ENCODE measurements at places on chromosomes 5 and 9. TPM values are rescaled to one million over a fixed set of nuclear protein-coding genes. Genes with fewer than 3 reads are reported as not detected.

DNA sequence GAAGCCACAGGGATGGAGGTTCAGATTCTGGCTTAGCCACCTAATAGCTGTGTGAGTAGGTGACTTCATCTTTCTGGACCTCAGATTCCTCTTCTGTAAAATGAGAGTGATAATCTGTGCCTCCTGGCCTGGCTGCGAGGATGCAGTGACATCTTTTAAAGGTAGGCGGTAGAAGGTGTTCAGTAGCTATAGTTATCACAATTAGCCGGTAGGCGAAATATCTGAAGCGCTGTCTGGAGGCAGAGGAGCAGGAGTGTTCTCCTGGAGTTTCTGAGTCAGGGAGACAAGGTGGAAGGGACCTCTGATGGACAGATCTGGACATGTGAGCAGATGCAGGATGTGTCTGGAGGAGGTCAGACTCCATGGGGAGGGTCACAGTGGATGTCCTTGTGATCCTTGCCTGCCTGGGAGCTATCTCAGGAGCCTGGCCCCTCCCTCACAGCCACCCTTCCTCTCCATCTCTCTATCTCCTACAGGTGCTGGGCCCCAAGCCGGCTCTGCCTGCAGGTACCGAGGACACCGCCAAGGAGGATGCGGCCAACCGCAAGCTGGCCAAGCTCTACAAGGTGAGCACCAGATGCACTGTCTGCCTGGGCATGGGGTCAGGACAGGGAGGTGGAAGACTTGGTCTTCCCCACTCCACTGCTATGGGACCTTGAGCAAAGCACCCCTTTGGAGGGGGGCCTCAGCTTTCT, 45.6 kb downstream of the GSN start:
- DNase-seq = no peak

DNA sequence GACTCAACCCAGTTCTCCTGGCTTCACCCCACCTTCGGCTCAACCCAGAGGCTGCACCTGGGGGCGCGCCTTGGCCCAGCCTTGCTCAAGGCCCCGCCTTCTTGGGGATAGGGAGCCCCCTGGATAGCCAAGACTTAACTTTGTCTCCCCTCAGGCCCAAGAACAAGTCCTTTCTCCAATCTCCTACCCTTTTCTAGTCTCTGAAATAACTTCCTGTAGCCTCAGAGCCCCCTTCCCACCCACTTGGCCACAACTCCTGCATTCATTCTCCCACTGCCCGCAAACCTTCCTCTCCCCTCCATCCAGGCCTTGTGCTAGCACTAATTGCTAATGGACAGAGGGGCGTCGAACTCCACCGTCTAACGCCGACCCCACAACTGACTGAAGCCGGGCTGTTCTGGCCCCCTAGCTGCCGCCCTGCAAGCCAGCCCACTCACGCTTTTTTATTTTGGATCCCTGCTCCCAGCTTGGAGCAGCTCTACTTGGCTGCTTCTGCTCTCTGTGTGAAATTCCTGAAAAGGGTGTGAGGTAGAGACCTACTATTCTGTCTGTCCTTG, 579 bp upstream of the ASTN2 start:
- no peak for DNase-seq

DNA sequence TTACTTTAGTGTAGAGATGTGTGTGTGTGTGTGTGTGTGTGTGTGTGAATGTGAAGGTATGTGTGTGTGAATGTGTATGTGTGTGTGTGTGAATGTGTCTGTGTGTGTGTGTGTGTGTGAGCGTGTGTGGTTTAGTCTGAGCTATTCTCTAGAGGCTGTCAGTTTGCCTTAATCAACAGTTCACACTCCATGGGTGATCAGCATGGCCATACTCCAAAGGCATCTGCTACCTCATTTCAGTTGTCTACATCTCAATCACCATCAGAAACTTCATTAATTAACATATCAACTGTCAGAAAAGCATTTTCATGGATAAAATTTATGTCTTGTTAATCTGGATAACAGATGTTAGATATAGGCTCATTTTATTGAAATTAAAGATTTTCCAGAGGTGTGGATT, 103.1 kb upstream of the PTPN3 start:
- DNase-seq = no peak

PCDHA12 gene
- total RNA-seq = not detected

TXNDC15 gene
- total RNA-seq = 71.3 TPM

ABO gene
- not detected for total RNA-seq

DNA sequence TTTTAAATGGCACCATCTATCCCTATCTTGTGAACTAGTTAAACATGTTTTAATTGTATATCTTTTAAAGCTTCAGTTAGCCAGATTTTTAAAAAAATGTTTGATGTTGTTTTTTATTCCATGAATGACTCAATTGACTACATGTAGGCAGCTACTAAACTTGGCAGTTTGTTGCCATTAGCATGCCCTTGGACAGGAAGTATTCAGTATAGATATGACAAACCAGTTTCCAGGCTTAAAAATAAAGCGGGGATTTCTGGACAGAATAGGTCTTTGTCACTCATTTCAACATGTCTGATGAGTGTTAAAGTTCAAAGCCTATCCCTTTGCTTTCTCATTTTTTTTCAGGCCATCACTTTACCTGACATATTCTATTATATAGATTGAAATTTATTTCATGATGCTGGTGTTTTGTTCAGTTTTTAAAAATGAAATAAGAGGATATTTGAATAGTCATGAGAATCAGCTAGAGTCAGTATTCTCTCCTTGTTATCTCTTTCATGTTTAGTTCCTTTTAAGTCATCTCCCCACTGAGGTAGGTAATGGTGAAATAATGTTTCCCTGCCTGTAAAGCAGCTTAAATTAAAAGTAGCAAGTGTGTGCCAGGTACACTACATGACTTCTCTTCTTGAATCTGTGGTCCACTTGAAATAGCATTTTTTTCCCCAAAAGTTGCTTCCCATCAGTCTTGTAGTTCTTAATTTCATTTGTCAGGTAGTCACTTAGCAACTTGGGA, 11.9 kb downstream of the TNFAIP8 start:
- peak; percentile 46 for DNase-seq

DNA sequence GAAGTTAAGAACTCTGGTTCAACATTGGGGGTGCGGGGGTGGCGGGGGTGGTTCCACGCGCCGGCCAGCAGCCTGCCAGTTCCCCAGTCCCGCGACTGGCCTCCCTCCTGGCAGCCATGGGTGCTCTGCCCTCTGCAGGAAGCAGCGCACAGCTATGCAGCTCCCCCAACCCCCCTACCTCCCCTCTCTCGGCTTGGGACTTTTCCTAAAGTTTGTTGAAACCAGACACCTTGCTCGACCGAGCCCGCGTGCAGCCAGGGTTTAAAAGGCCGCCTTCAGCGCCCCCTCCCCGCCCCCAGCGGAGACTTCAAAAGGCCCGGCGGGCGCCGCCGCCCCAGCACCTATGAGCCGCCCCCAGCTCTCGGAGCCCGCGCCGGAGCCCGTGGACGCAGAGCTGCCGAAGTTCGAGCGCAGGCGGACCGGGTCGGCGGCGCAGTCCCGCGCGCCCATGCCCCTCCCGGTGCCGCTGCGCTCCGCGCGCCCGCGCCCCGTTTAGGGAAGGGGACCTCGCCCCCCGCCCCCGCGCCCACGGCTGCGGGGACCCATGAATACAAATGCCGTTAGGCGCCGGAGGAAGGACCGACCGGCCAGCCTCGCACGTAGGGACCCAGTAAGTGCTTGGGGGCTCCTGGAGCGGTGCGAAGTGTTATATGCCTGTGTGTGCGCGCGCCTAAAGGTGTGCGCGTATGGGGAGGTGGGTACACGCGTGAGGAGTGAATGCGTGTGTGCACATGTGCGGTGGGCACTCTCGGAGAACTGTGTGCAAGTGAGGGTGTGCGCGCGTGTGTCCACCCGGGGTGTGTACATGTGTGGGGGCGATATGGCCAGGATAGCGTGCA, 1.4 kb upstream of the COL27A1 start:
- DNase-seq = no peak

ANGPTL2 gene
- not detected for total RNA-seq

SOWAHA gene
- not detected for total RNA-seq

GRCh38 chr5:51567636-51568035, 184.4 kb downstream of the ISL1 start:
- DNase-seq = no peak

GRCh38 chr5:91061946-91062562, 321.1 kb downstream of the ARRDC3 start:
- DNase-seq = no peak

- DNase-seq = no peak
Observed at GRCh38 chr5:55418994-55419968, 111.5 kb downstream of the MTREX start.

GRCh38 chr9:304519-305185, 90.0 kb downstream of the DOCK8 start:
- DNase-seq = no peak

DNA sequence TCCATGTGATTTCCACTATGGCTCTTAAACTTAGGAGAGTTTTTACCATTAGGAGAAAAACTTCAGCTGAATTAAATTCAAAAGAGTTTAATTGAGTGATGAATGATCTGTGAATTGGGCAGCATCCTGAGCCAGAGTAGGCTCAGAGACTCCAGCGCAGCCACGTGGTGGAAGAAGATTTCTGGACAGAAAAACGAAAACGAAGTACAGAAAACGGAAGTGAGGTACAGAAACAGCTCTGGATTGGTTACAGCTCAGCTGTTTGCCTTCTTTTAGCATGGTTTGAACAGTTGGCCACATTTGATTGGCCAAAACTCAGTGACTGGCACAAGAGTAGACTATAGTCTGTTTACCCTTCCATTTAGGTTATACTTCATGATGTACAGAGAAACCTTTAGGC, 69.2 kb upstream of the PLPP1 start:
- no peak for DNase-seq

GRCh38 chr5:123617561-123617960, 105.6 kb downstream of the CSNK1G3 start:
- no peak for DNase-seq

DNA sequence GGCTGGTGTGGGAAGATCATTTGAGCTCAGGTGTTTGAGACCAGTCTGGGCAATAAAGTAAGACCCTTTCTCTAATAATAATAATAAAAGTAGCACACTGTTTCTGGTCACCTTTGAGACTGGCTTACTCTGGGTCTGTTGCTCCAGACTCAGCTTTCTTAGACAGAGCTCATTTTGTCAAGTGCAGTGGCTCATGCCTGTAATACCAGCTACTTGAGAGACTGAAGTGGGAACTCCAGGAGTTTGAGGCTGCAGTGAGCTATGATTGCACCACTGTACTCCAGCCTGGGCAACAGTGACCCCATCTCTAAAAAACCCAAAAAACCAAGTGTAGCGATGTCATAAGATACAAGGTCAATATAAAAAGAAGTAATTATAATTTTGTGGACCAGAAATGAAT, 36.4 kb upstream of the RNU6ATAC start:
- DNase-seq = no peak

PTGR1 gene
- total RNA-seq = 0.64 TPM

DNA sequence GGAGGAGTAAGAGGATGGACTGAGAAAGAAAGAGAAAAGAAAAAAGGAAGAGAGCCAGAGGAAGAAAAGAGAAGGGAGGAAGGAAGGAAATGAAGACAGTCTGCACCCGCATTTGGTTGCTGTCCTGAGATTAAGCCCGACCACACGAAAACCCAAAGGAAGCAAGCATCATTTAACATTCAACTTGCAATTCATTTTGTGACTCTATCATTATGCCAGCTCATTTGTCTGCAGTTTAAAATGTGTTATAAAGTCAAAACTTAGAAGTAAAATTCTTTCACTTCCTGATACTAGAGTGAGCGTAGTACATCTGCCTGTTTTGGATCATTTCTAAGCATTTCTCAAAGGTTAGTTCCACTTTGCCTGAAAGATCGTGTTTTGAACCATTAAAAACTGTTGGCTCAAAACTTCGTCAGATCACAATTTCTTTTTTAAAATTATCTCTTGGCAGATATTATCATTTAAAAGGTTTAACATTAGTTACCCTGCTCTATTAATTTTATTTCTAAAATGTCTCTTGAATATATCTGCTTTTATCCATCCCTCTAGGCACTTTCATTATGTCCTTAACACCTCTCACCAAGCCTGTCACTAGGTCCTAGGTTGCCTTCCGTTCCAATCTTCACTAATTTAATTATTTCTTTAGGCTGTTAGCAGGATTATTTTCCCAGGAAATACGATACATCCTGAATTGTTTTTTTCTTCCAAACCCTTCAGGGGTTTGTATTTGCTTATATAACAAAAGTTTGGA, 240.9 kb downstream of the TLE4 start:
- DNase-seq = no peak

MLLT3 gene
- total RNA-seq = 63.8 TPM

GRCh38 chr5:112958093-112959088, 18.2 kb upstream of the DCP2 start:
- DNase-seq = no peak

FPGS gene
- 96.1 TPM for total RNA-seq

SPATA31C2 gene
- not detected for total RNA-seq

DNA sequence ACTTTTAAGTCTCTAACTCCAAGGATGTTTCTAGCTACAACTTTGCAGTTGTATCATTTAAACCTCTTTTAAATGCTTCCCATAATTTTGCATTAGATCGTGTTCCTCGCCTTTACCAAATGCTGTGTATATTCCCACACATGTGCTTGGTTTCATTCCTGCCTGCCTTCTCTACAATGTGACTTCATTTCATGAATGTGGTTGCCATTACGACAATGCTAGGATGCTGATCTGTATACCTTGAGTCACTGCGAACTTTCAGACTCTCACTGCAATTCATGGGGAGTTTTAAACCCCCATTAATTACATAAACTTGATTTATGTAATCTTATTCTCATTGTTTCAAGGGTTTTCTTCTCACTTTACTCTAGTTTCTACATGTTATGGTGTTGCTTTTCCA, 50.3 kb downstream of the UBE2QL1 start:
- no peak for DNase-seq

DNA sequence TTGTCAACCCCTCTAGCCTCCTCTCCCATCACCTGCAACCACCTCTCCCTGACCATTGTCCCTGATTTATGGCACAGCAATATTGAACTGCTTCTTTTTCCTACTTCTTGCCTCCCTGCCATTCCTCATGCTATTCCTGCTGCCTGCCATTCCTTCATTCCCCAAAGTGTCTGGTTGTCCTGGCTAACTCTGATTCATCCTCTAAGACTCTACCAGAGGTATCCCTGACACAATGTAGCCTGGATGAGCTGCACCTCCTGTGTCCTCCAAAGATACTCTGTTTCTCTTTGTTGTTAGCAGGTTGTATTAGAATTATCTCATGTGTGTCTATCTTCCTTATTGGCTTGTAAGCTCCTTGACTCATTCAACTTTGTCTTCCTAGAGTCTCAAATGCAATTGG, 53.5 kb upstream of the PTPN3 start:
- DNase-seq = no peak

DNA sequence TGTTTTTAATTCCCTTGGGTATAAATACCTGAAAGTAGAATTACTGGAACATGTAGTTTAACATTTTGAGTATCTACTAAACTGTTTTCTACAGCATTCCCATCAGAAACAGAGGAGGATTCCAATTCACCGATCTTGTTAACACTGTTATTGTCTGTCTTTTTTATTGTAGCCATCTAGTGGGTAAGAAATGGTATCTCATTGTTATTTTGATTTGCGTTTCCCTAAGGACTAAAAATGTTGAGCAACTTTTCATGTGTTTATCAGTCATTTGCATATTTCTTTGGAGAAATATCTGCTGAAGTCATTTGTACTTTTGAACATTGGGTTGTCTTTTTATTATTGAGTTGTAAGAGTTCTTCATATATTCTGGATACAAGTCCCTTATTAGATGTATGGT, 135.2 kb upstream of the NFIL3 start:
- DNase-seq = no peak

- no peak for DNase-seq
Observed at GRCh38 chr9:28688172-28688571, 1114.9 kb upstream of the C9orf72 start.

PHYKPL gene
- total RNA-seq = 143 TPM

PCAT7 gene
- total RNA-seq = not detected

- no peak for DNase-seq
Observed at GRCh38 chr5:148386041-148386440, 2.3 kb downstream of the FBXO38 start.

- DNase-seq = no peak
Observed at GRCh38 chr5:76413746-76414145, 10.7 kb downstream of the IQGAP2 start.

WNK2 gene
- not detected for total RNA-seq

Measured in naive thymus-derived CD4-positive, alpha-beta T cell (primary cell).